Smooth muscle cell of the brain vasculature (primary cell): ENCODE measurements at places on chromosomes 16 and 17.

DNA sequence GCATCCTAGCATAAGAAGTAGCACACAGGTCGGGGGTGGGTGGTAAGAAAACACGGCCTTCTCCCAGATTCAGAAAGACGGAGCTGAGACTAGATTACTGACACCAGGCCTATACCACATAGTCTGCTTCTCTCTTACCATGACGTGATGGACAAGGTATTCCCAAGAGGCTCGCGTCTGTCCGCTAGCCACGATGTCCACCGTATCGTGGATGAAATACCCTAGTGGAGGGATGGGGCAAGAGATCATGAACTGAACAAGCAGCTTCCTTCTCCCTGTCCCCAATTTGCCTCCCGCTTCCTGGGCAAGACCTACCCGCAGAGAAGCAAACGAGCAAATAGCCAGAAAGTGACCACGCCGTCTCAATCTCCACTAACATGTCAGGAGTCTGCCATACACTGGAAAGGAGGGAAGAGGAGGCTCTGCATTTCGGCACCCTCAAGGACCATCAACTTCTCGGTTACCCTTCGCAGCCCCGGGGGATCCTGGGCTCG lies 820 bp downstream of the TLCD1 start:
- no peak for DNase-seq

DNA sequence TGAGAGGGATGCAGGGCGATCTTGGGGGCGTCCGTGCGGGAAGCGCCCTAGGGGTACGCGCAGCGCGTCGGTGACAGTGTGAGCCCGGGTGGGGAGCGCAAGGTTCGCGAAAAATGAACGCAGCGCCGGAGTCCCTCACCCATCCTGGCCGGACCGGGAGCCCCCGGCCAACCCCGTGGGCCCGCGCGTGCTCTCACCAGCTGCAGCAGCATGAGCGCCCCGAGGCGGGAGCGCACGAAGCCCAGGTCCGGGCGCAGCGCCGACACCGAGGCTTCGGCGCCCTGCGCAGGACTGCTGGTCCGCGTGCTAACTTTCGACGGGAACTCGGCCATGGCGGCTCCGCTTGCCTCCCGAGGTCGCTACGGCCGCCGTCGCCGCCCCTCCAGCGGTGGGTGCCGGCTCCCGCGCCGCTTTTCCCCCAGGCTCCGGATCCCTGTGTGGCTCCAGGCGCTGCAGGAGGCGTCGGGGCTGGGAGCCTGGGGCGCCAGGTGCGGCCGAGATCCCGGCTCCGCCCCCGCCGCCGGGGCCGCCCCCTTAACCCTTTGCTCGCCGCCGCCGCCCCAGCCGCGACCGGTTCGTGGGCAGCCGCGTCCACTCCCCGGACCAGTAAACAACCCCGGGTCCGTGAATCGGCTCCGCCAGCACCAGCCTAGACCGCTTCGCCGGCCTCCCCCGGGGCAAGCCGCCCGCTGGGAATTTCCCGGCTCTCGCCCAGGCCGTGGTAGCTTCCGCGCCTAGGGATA lies at the start of gene PLLP:
Gene PLLP (minus strand): TSS at position 464 of the 743 bp plus-strand sequence. CDS start 132 bp downstream, at position 332.
- DNase-seq: no peak

GRCh38 chr17:29837531-29837930 lies 92.5 kb downstream of the SSH2 start:
- DNase-seq: no peak

DNA sequence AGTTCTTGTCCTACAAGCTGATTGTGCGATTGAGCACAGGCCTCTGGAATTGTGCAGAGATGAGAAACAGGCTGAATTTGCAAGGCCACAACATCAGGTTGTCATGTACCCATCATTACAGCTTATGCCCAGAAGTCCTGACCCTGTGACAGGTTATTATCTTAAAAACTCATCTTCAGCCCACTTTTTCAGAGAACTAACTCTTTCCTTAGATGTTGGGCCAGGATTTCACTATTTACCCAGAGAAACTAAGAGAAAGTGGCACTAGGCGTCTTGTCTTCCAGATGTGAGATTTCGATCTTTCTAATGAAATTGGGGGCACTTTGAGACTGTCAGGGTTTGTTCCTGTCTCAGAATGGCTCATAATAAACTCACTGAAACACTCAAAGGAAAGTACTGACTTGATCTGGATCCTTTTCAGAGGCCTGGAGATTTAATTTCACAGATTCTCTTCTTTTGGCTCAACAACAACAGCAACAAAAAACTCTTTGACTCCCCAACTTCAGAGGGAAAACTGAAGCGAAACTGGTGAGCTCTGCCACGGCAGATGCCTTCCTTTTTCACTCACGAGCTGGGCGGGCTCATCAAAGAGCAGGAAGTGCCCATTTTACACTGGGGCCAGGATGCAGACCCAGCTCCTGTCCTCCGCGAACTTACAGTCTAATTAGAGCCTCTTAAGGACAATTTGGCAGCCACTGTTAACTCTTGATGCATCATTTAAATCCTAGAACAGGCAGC lies 17.7 kb upstream of the SLC12A3 start:
- no peak for DNase-seq

- no peak for DNase-seq
Measured at GRCh38 chr17:5226940-5227878, 7.5 kb downstream of the SCIMP start.
